ENCODE measurements at places on chromosomes 3 and 15. TPM values are rescaled to one million over a fixed set of nuclear protein-coding genes. Genes with fewer than 3 reads are reported as not detected.

Gene KCNAB1
- 1.9 TPM for total RNA-seq

Gene CKMT1B
- total RNA-seq: not detected

Gene GOLGA8J
- 0.13 TPM for total RNA-seq

Gene DZIP3
- total RNA-seq: 14.5 TPM

Gene HIGD2B
- total RNA-seq: not detected

Gene RBPMS2
- under 0.01 TPM for total RNA-seq

Gene ABHD6
- total RNA-seq: 8.5 TPM

Gene CFAP44
- 4.4 TPM for total RNA-seq
